ENCODE measurements at places on chromosomes 2 and 18.

GRCh38 chr2:201919308-201919634, 112.9 kb downstream of the CDK15 start:
- no peak for DNase-seq

GRCh38 chr2:86747711-86748639, 27.9 kb downstream of the RMND5A start:
- peak; percentile 83 for DNase-seq

GRCh38 chr2:74186038-74186437, 7.4 kb upstream of the MOB1A start:
- DNase-seq, result peak; percentile 90

DNA sequence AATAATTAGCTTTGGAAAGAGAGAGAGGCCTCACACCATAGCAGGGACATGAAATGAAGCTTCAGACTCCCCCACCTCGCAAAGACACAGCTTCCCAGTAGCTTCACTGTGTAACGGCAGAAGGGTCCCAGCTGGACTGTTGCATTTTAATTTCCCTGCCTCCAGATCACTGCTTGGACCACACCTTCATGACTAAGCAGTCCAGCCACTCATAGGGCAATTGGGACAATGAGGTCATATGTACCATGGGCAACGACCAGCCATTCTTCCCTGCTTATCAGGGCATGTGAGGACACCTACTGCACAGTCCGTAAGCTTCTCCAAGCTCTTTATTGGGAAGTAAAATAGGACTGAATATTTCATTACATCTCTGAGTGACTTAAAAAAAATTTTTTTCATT, 183.0 kb downstream of the MREG start:
- peak; percentile 78 for DNase-seq

- DNase-seq, result no peak
Observed at GRCh38 chr2:197848602-197849001, 44.2 kb downstream of the PLCL1 start.

DNA sequence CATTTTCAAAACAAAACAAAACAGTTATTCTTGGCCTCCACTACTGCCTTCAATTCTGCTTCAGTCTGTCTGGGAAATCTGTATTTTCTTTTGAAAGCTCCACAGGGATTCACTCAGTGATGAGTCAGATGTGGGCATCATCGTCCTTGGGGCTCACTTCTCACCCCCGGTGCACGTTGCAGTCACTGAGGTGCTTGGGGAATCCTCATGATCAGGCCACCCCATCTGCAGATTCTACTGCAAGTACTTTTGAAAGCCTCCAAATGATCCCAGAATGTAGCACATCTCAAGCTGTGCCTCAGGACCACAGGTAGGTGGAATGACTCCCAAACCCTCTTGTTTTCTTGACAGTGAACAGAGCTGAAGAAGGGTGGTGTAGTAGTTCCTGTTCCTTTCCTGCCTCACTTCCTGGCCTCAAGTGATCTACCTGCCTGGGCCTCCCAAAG, 34.3 kb downstream of the LPIN2 start:
- no peak for DNase-seq

GRCh38 chr2:102142829-102143449, 393 bp downstream of the IL1R1 start:
- no peak for DNase-seq

DNA sequence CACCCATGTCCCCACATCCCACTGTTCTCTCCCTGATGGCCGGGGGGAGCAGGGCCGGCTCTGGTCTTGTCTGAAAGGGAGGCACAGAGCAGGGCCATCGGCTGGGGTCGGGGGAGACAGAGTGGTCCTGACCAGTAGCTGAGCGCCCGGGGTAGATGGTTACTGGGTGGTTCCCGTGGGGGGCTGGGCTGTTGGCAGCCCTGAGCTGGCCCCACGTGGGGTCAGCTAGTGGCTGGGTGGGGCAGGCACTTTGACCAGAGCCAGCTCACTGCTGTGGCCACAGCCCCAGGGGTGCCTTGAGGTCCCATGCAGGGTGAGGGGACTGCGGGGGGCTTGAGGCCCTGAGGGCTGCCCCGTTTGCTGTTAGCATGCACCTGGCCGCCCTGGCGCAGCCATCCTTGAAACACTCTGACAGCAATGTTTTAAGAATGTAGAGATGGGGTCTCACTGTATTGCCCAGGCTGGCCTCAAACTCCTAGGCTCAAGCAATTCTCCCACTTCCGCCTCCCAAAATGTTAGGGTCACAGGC, 12.3 kb upstream of the NEU4 start:
- DNase-seq, result no peak

GRCh38 chr18:54125429-54125828, 99.0 kb downstream of the MBD2 start:
- no peak for DNase-seq

GRCh38 chr2:67642046-67642382, 244.9 kb downstream of the ETAA1 start:
- no peak for DNase-seq

DNA sequence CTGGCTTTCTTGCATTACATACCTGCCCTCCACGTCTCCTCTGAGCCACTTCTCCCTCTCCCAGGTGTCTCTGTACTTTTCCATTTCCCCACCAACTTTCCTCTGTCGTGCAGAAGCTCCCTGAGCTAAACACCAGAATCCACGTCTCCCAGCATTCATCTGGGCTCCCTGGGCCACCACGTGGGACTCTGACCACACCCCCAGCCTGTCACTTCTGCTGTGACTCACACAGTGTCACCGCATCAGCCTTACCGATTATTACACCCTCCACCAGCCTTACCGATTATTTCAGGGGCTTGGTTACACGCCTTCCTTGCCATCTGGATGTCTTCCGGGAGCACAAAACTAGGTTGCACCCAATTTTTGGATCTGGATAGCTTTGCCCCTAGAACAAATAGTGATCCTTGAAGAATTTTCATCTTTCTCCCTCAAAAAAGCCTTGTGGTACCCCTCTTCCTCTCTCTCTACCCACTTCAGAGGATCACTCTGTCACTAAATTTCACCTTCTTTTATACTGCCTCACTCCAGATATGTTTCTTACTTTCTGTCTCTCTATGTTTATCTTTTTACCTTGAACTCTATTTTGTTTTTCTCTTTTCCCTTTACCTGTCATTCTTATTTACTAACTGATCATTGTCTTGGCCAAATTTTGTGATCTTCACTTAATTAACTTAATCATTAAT, 136.9 kb upstream of the CAB39 start:
- DNase-seq, result peak; percentile 20

All from erythroblast (primary cell).